ENCODE measurements at places on chromosomes 6 and 20.

GRCh38 chr6:35367646-35368037 lies 25.3 kb downstream of the PPARD start:
- no peak for DNase-seq

- no peak for DNase-seq
Observed at GRCh38 chr6:143294265-143294860, 156.1 kb downstream of the ADAT2 start.

- DNase-seq = no peak
Observed at GRCh38 chr6:106972500-106972899, 2.0 kb downstream of the CD24 start.

DNA sequence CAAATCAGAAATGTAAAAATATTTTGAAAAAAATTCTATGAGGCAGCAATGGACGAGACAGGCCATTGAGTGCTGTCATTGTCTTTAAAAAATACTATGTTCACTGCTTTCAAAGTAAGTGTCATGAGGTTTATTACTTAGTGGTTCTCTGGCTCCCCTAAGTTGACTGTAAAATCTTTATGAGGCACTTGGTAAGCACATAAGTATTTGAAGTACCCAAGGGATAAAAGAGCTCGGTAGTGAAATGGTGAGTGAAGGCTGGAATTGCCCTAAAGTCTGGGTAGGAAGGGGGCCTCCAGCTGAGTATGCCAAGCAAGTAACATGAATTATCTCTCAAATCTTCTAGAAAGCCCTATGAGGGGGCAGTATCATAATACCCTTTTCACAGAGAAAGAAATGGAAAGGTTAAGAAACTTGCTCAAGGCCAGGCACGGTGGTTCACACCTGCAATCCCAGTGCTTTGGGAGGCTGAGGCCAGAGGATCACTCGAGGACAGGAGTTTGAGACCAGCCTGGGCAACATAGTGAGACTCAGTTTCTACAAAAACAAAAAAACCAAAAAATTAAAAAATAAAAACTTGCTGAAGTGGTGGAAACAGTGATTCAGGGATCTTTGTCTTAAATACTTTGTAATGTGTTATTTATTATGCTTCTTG lies 5.5 kb upstream of the CTCFL start:
- DNase-seq = no peak

DNA sequence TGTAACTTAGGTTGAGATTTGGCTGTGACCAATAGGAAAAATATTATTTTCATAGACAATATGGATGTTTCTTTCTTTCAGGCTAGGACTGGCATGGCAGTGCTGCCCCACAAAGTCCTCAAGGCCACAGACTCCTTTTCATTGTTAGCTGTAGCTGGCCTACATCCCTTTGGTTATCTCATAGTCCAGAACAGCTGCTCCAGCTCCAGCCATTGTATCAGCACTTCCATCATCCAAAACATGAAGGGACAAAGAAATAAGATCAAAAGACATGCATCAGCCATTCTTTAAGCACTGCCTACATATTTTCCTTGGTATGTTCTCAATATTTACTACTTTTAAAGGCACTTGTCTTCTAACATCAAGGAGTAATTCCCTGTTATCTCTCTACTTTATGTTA lies 73.0 kb downstream of the ZDHHC14 start:
- no peak for DNase-seq

DNA sequence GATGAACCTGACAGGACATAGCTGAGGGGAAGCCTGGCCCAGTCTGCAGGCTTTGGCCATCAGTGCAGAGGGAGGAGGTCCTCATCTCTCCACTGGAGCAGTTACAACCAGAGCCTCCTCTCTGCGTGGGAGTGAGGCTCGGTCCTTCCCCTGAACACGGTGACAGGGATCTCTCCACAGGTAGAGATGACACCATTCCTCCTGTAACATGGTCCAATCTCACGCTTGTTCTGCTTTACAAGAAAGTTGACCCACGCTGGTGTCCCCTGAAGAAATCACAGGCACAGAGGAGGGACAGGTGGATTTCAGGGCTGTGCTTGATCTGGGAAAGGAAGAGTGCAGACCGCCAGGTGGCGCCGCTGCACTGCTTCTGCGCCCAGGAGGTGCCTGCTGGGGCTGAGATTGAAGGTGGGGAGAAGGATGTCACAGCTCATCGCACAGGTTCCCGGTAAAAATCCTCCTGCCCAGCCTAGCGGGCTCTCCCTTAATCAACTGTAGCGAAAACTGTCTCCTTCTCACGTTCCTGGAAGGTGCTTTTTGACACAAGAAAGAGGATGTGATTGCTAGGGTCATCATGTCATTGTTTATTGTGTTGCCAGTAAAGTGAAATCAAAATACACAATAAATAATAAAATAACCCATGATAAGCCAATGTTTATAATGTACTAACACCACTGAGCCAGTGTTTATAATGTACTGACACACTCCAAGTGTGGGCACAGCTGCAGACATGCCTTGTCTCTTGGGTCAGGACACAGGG lies 20.4 kb downstream of the HLA-G start:
- peak; percentile 58 for DNase-seq

DNA sequence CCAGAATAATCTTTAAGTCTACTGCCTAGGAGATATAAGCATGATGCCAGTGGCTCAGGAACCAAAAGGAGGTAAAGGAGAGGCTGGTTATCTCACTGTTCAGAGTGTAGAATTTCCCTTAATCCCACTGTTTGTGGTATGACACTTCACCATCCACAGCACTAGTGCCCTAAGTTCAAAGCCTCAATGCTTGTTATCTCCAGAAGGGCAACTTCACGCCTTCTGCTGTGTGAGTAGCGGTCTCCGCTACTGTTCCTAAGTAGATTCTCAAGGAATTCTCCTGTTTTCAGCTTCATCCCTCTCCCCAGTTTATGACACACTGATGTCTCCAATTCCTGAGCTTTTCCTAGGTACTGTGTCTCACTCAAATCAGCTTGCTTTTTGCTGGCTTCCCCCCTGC lies 13.7 kb upstream of the SNPH start:
- no peak for DNase-seq

- DNase-seq = peak; percentile 87
Observed at GRCh38 chr6:3742426-3743344, 8.8 kb downstream of the PXDC1 start.

GRCh38 chr6:134826889-134827737 lies 122.8 kb downstream of the ALDH8A1 start:
- DNase-seq = peak; percentile 65

DNA sequence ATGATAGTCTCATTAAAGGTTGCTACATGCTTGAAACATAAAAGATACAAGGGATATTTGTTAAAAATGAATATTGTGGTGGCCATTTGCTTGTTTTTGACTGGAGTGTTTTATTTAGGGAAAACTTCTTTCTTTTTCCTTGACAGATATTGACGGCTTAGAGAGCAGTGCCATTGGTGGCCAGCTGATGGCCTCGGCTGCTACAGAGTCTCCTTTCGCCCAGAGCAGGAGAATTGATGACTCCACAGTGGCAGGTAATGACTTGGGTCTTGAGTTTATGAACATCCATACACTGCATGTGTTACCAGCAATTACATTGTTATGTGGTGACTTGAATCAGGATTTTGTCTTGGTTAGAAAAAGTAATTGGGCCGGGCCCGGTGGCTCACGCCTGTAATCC lies 67.5 kb upstream of the PBOV1 start:
- no peak for DNase-seq

GRCh38 chr6:56799989-56800388 lies 154.9 kb upstream of the BEND6 start:
- no peak for DNase-seq

GRCh38 chr6:134623401-134623800 lies 305.5 kb upstream of the SGK1 start:
- DNase-seq = no peak

- DNase-seq = peak; percentile 71
Observed at GRCh38 chr20:57654363-57654997, 34.3 kb upstream of the ZBP1 start.

- DNase-seq = no peak
Observed at GRCh38 chr6:67759001-67759400, 876.1 kb upstream of the ADGRB3 start.

GRCh38 chr20:34193051-34193450 lies 48.2 kb upstream of the ASIP start:
- DNase-seq = no peak

GRCh38 chr6:17036065-17036393 lies 65.8 kb upstream of the STMND1 start:
- no peak for DNase-seq

DNA sequence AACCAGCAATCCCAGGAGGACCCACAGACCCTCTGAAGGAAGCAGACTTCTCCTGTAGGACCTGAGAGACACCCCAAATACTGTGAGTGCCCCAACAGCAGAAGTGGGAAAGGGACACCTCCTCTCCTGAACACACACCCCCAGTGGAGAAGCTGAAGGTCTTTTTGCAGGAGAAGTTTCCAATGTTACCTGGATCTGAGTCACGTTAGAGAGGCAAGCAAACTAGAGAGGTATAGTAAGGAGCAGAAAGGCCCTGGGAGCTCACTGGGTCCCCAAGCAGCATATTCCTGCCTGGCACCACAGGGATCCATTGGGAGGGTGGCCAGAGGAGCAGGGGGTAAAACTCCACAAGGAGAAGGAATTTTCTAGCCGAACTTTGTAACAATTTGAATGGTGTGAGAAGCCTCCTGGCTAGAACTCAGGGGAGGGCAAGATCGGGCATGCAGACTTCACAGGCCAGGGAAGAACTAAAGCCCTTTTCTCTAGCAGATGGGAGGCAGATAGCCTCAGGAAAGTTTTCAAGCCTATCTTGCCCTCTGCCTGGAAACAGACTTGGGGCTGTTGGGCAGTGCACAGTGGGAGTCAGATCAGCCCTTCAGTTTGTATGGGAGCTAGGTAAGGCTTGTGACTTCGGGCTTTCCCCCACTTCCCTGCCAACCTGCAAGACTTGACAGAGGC lies 68.2 kb upstream of the SSTR4 start:
- DNase-seq = no peak

- no peak for DNase-seq
Observed at GRCh38 chr20:55269913-55270312, 735.4 kb downstream of the CBLN4 start.

DNA sequence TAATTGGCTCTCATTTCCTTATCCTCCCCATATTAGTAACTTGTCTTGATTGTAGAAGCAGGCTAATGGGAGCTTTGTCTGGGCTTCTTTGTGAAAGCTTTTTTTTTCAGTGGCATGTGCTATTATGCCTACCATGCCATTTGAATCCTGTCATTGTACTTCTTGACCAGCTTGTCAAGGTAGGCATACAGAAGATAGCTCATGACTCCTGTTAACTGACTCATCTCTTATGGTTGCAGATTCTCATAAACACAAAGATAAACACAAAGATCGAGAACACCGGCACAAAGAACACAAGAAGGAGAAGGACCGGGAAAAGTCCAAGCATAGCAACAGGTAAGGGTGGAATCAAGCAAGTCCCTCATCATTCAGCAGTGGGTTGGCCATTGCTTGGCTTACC lies 32.5 kb downstream of the TOP1 start:
- no peak for DNase-seq

DNA sequence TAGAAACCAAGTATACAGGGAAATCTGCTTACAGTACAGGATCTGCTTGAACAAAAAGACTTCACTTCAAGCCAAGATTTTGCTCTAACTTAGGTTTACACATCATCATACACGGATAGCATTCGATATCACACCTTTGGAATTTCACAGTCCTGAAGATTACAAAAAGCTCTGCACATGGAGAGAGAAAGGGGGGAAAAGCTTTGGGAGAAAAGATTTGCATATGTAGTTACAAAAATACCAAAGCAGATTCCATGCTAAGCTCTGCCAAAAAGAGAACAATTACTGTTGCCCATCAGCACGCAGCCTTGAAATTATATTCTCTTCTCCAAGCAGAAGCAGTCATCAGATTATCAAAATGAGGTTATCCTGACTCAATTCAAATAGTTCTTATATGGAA lies 62.0 kb downstream of the HIVEP2 start:
- DNase-seq = no peak

DNA sequence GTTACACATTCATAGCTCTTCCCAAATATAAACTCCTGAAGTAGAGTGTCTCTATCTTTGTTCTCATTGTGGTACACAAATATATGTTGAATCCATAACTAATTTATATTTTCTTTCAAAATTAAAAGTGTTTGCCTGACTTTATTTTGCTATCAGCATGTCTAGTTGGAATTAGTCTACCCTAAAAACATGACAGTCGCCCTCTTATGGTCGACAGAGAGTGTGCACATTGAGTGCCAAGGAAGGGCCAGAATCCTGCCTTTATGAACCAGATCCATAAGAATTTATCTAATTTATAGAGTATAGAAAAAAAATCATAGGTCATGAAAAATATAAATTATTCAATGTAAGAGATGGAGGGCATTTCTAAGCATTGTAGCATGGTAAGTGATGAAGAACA lies 12.3 kb upstream of the DEFB112 start:
- DNase-seq = no peak

DNA sequence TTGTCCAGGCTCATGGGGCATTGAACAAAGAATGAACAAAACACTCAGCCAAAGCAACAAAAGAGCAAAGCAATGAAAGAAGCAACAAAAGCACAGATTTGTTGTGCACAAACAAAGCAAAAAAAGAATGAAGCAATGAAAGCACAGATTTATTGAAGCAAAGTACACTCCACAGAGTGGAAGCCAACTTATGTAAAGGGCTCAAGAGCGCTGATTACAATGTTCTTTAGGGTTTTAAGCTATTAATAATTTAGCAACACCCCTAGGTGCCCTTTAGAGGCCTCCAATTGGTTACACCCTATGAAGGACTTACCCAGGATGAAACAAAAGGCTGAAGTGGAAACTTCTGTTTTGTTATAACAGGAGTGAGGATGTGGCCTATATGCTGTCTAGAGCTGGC lies 179.2 kb upstream of the PROKR2 start:
- no peak for DNase-seq

Data from ovary (tissue), 10 donors.